ENCODE measurements at places on chromosomes 16 and 17.

DNA sequence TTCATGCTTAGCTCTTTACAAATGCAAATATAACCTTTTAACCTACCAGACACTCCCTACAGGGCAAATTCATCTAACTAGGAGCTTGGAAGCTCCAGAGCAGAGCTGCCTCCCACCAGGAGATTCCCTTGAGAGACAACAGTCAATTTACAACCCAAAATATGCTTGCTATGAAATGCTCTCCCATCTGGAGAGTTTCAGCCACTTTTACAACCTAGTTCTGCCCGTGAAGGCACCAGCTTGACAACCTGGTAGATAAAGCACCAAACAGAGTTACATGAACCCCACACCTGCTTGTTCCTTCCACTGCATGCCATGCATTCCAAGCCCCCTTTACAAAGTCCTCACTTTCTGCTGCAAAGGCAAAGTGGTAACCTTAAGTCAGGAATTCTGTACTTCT lies 215.3 kb upstream of the KIF2B start:
- no peak for DNase-seq

DNA sequence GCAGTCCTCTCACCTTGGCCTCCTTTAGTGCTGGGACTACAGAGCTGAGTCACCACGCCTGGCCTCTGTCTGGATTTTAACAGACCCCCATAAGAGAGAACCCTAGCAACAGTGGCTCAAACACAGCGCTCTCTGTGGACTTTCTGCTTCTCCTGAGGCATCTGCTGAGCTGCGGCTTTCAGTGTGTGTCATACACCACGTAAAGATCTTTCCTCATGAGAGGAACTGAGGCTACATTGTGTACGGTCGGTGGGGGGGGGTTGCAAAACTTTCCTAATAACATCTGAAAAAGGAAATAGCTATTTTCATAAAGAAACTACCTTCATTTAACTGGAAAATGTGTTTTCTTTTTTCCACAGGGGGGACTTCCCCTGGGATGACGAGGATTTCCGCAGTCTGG lies 32.9 kb downstream of the DEF8 start:
- DNase-seq, result no peak

DNA sequence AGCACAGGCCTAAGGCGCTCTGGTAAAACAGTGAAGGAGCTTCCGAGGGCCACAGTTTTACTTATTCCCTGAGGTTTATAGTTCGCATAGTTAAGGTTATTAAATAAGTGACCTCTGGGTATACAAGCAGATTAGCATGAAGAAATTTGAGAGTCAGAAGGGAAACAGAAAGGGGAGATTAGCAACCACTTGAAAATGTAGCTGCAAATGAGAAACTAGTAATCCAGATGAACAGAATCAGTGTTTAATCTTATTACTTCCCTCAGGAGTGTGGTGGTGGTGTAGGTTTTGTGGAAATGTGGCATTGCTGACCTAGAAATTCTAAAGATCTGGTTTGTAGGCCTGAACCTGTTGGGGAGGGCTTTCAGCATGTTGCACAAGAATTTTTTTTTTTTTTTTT lies 130.4 kb downstream of the CCDC182 start:
- no peak for DNase-seq

DNA sequence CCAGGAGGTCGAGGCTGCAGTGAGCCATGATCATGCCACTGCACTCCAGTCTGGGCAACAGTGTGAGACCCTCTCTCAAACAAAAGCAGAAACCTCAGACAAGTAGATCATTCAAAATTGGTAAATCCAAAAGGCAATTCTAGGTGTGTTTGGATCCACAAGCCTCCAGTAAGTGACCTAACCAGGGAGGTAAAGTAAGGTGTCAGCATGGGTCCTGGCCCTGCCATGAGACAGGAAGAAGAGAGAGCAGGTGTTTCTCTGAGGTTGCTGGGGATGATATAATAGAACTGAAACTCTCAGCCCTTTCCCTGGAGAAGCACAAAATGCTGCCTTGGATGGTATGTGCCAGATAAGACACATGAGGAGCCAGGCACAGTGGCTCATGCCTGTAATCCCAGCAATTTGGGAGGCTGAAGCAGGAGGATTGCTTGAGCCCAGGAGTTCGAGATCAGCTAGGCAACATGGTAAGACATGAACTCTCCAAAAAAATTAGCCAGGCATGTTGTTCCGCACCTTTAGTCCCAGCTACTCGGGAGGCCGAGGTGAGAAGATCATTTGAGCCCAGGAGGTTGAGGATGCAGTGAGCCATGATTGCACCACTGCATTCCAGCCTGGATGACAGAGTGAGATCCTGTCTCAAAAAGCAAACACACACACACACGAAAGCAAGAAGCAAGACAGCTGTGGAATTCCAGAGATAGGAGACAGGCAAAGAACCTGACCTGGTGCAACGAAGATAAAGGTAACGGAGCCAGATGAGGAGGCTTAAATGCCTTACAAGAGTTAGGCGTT lies 6.5 kb downstream of the TM4SF5 start:
- no peak for DNase-seq

DNA sequence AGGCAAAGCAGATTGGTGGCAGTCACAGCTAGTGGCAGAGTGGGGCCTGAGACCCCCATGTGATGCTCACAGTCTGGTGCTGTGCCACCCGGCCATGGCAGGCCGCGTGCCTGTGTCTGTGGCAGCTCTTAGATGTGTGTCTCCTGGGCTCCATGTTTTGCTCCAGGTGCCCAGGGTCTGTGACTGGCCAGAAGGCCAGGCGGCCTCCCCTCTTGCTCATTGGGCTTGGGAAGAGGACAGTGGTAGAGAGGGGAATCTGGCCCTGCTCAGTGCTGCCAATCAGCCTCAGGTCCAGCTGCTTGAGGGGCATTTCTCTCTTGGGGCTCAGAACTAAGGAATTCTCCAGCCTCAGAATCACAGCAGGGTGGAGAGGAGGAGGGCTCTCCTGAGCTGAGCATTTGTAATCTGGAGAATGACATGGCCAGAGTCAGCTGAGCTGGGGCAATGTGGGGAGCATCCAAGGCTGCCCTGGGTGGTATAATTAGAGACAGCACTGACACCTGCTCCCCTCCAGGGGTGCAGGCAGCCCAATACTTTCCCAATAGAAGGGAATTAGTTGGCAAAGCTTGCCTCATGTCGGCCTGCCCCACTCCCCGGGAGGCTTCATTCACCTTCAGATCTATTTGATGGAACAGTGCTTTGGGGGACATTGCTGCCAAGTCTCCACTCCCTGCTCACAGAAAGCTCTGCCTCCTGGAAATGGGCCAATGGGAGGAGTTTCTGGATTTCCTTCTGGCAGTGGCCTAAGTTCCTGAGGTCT lies 2.7 kb upstream of the LASP1NB start:
- DNase-seq, result no peak

GRCh38 chr17:82424001-82424862 lies 5.8 kb upstream of the OGFOD3 start:
- no peak for DNase-seq

- DNase-seq, result no peak
Measured at GRCh38 chr17:62189377-62189776, 124.3 kb upstream of the MED13 start.

- no peak for DNase-seq
Measured at GRCh38 chr16:65406116-65406515, 284.3 kb upstream of the CDH11 start.

- no peak for DNase-seq
Measured at GRCh38 chr17:2192367-2193057, 111.1 kb downstream of the SMG6 start.
